ENCODE measurements at places on chromosomes 3 and 15.

DNA sequence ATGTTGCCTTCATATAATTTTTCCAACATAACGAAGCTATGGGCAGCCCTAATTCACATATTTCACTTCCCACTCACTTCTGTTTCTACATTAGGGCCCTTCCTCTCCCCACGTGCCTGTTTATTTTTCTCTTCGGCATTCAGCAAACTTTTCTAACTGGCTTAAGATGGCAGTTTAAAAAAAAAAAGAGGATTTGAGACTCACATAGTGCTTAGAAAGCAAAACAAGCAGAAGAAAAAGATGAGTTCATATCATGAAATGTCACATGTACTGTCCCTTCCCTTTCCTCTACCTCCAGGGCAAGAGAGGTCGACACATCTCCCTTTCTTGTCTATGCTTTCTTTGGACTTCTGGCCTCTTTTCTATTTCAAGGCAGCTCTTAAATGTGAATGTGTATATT, 30.6 kb downstream of the SLC49A4 start:
- DNase-seq, result no peak

DNA sequence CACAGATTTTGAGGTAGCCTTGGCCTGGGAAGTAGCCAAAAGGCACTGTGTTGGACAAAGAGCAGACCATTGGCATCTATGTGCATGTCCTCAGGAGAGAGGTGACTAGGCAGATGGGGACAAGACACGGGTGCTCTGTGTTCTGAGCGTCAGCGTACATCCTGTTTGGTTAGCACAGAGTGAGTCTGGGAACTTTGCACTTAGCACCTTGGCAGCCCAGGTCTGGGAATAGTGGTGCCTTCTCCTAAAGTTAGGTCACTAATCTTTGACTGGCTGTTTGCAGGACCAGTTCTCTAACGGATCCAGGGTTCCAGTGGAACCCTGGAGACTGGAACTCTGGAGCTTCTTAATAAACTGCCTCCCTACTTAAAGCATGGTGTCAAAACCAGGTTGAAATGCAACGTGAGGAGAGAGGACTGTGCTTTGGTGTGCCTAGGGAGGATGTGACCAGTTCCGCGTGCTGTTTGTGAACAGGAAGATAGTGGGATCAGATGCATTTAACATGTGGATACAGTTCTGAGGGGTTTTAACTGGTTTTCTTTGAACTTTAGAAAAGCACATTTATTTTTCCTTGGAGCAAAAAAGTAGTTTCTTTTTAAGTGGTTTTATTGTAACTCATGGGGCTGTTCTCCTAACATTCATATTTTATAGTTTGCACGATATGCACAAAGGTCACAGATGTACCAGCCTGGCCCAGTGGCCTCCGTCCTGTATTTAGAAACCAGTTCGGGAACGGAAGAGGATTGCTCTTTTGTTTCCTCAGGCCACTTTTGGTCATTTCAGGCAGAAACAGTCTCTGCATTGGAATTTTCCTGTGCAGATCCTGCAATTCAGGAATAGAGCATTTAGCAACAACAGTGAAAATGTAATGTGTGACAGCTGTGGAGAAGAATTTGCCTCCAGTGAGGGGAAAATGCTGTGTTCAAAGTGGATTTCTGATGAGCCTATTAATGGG, 48.8 kb downstream of the ABHD2 start:
- DNase-seq, result no peak

GRCh38 chr15:41930221-41930866, 36.5 kb upstream of the SPTBN5 start:
- DNase-seq, result peak; percentile 94

DNA sequence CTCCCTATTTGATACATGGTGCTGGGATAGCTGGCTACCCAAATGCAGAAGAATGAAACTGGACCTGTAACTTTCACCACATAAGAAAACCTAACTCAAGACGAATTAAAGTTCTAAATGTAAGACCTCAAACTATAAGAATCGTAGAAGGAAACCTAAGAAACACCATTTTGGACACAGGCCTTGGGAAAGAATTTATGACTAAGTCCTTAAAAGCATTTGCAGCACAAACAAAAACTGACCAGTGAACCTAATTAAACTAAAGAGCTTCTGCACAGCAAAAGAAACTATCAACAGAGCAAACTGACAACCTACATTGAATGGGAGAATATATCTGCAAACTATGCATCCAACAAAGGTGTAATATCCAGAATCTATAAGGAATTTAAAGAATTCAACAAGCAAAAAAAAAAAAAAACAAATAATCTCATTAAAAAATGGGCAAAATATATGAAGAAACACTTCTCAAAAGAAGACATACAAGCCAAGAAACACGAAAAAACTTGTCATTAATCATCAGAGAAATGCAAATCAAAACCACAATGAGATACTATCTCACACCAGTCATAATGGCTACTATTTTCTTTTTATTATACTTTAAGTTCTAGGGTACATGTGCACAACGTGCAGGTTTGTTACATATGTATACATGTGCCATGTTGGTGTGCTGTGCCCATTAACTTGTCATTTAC, 37.0 kb downstream of the HDGFL3 start:
- DNase-seq, result peak; percentile 36

DNA sequence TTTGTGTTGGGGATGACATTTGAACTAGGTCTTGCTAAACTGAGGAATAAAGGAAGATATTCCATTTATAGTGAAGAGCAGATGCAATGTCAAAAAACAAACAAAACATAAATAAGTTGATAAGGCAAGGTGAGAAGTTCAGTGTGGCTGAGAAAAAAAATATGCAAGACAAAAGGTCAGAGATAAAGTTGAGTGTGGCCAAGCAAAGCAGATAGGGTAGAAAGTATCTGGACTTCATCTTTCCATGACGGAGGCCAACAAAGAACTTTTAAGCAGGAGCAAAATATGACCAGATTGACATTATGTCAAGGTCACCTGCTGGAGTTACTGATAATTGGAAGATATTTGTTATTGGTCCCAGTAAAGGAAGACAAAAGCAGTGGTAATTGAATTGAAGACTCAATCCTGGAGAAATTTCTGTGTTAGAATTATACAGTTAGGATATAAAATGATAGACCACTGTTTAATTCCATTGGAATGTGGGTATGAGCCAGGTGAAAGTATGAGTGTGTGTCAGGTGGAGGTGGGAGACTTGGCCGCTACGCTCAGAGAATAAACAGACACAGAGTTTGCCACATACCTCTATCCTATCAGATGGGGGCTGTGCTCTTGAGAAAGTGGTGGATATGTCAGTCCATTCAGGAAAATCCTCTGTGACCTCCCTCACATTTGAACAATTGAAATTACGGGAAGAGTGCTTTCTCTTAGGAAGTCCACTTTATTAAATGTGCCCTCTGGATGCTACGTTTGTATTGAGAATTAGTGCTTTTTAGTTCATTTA, 28.1 kb downstream of the ADIPOQ start:
- DNase-seq, result no peak

DNA sequence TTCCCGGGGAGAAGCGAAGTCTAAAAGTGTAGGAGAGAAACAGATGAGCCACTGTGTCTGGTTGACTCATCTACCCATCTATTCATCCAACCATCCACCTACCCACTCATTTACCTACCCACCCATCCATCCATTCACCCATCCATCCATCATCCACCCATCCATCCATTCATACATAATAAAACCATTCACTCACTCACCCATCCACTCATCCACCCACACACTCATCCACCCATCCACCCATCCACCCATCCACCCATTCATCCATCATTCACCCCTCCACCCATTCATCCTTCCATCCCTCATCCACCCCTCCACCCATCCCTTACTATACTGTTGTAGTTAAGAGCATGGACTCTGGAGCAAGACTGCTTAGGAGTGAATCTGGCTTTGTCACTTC, 136.4 kb upstream of the ATP2B2 start:
- no peak for DNase-seq

DNA sequence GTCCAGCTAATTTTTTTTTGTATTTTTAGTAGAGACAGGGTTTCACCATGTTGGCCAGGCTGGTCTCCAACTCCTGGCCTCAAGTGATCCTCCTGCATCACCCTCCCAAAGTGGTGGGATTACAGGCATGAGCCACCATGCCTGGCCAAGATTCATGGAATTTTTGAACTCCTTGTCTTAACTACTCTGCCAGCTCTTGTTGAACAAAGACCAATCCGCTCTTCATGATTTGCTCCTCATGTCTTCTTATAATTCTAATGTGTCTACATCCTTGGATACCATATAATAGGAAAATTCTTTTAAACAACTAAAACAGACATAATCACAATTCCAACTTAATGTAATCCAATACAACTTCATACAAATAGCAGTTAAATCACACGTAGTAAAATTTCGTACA, 21.3 kb downstream of the UBA5 start:
- DNase-seq, result no peak

DNA sequence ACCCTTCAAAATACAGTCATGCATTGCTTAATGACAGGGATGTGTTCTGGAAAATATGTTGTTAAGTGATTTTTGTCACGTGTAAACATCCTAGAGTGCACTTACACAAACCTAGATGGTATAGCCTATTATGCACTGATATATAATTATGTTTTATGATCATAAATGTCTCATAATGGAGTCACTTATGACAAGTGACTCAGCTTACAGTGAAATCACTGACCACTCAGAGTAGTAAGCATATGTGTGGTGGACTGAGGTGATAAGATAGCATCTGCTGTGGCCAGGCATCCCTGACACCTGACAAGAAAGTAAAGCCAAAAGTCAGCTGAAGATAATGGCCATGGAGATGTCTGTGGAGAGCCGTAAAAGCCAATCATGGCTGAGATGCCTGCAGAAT, 5.4 kb downstream of the ACAD11 start:
- DNase-seq, result peak; percentile 54

DNA sequence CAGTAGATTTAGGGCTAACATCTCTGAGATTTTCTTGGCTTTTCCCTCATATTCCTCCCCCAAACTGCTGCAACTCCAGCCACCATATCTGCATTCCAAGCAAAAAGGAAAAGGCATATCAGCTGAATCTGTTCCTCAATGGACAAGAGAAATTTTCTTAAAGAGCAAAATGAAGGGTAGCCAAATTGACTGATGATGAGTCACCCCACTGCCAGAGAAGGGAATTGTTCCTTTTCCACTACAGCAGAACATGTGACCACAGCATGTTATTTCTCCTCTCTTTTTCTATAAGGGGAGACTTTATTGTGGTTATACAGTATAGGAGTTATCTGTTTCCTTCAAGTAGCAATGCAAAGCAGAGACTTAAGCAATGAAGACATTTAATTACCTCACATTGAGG, 172.5 kb downstream of the MTHFS start:
- peak; percentile 45 for DNase-seq

- no peak for DNase-seq
Measured at GRCh38 chr3:24740326-24740725, 245.7 kb upstream of the THRB start.

GRCh38 chr3:127365163-127365798, 77.4 kb upstream of the PRR20G start:
- DNase-seq, result no peak

DNA sequence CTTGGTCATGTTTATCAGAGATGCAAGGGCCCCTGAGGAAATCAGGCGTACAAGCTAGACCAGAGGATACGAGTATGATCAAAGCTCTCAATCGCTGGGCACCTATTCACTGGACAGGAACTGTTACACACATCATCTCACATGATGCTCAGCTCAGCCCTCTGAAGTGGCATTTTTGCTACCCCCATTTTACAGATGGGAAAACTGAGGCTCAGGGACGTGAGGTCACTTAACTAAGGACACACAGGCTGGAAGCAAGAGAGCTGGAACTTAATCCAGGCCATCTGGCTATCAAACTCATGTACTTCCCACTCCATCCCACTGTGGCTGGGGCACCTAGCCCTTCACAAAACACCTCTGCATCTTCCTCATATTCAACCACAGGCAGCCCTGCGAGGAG, 72.9 kb upstream of the SLC6A1 start:
- DNase-seq, result no peak

GRCh38 chr3:119630128-119630879, 30.1 kb downstream of the POPDC2 start:
- DNase-seq, result peak; percentile 43

GRCh38 chr3:23071758-23072157, 131.4 kb upstream of the UBE2E2 start:
- DNase-seq, result no peak

DNA sequence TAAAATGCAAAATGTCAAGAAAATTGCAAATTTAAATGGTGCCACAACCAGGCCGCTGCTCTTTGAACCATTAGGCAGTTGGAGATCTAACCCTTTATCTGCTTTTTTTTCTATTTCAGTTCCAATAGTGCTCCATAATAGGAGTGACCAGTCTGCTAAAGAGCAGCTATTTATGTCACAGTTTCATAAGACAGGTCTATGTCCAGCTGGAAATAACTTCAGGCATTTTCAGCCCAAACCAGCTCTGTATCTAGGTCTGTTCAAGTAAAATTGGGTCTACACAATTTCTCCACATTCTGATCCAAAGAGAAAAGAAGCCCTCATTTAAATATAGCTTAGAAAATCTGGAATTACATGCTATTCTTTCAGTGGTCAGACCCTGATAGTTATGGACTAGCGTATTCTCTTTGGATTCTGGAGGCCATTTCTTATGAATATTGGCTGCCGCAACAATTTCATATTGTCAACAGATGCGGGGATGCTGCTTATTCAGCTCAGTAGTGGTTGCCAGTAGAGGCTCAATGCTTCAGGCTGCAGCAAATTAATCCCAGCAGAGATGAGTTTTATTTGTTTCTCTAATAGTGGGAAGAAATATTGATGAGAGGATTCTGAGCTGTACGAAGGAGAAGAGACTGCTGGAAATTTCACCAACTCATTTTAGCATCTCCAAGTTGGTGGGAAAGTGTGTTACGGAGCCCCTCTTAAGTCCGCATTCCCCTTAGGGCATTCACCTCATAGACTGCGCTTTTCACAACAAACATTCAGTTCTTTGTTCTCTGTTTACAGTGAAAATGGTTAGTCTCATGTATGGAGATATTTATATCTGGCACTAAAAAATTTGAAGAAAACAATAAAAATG, 887.0 kb downstream of the ROBO1 start:
- DNase-seq, result no peak

Measured in ELR (cell line).